ENCODE measurements at places on chromosomes 12 and 14. TPM values are rescaled to one million over a fixed set of nuclear protein-coding genes. Genes with fewer than 3 reads are reported as not detected.

DNA sequence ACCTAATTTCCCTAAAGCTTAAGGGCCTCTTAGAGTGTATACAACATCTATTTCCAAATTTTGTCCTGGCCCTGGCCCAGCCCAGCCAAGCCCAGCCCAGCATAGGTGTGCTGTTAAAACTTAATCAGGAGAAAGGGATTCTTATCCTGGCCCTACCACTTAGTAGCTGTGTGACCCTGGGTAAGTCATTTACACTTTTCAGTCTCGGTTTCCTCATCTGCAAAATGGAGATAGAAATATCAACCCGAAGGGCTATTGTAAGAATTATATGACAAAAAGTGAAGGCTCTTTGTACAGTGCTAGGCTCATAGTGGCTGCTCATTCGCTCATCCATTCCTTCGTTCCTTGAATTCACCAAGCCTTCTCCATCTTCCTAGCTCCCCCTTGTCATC, 442 bp downstream of the ERG28 start:
- H3K36me3 ChIP-seq, result peaks cover 10% of the 10 kb centered on the region
- H3K4me3 ChIP-seq, result peak overlapping the region; percentile 86
- H3K27me3 ChIP-seq, result no peaks in the 10 kb centered on the region
- H3K27ac ChIP-seq, result peak overlapping the region; percentile 96
- no peak for DNase-seq

The ZNF891 gene
- 5.1 TPM for total RNA-seq

The PTPN6 gene
- total RNA-seq, result 27.3 TPM

- DNase-seq, result no peak
- H3K27ac ChIP-seq, result no peak overlapping the region
- H3K36me3 ChIP-seq, result peaks cover 10% of the 10 kb centered on the region
- H3K4me1 ChIP-seq, result no peaks in the 10 kb centered on the region
- no peaks in the 10 kb centered on the region for H3K27me3 ChIP-seq
- no peak overlapping the region for H3K4me3 ChIP-seq
Observed at GRCh38 chr14:65750906-65751305, 338.4 kb downstream of the FUT8 start.

DNA sequence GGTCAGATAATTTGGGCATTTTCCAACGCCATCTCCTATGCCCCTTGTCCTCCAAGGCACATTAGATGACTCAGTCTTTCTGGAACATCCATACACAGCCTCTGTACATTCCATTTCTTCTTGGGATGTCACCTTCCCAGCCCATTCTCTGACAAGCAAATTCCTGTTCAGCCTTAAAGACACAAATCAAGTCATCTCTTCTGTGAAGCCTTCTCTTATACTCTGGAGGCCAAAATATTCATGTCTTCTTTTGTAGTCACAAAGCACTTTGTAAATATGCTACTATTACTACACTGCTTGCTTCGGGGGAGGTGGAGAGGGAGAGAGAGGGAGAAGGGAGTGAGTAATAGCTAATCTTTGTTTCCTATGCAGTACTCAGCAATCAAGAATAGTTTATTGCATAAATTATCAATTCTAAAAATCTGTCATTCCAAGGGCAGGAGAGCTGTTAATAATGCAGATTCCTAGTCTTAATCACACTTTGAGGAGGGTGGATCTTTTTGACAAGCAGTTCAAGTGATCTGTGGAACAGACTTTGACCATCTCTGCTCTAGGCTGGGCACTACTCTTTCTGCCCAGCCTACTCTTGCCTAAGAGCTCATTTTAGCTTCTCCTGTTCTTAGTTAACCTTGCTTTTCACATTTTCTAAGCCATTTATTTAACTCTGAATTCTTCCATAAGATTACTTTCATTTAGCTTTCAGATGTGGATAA, 27.9 kb downstream of the KCNMB4 start:
- peaks cover 19% of the 10 kb centered on the region for H3K36me3 ChIP-seq
- no peaks in the 10 kb centered on the region for H3K4me1 ChIP-seq
- no peak overlapping the region for H3K4me3 ChIP-seq
- no peaks in the 10 kb centered on the region for H3K27me3 ChIP-seq
- no peak overlapping the region for H3K27ac ChIP-seq

DNA sequence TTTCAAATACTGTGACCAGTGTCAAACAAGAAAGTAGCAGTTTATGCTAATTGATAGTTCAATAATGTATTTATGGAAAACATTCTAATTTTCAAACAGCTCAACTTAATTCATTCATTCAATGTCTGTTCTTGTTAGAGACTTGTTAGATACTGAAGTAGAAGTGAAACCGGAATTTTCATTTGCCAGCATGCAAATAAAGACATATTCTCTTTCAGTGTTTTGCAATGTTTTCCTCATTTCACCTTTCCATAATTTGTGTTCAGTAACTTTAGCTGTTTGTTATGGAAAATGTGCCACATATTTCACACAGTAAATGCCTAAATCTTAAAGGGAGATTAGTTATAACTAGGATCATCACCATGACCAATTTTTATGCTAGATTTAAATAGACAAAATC, 21.2 kb downstream of the TAS2R50 start:
- no peaks in the 10 kb centered on the region for H3K27me3 ChIP-seq
- H3K27ac ChIP-seq, result no peak overlapping the region
- H3K4me1 ChIP-seq, result no peaks in the 10 kb centered on the region
- H3K36me3 ChIP-seq, result no peaks in the 10 kb centered on the region
- H3K4me3 ChIP-seq, result no peak overlapping the region

GRCh38 chr12:96462571-96463280, 26.7 kb upstream of the CFAP54 start:
- no peaks in the 10 kb centered on the region for H3K4me1 ChIP-seq
- no peak overlapping the region for H3K4me3 ChIP-seq
- DNase-seq, result no peak
- H3K36me3 ChIP-seq, result no peaks in the 10 kb centered on the region
- no peaks in the 10 kb centered on the region for H3K27me3 ChIP-seq

- peak; percentile 13 for DNase-seq
- H3K27me3 ChIP-seq, result no peaks in the 10 kb centered on the region
- peak overlapping the region; percentile 98 for H3K27ac ChIP-seq
- H3K4me3 ChIP-seq, result peak overlapping the region; percentile 68
- H3K36me3 ChIP-seq, result no peaks in the 10 kb centered on the region
- peaks cover 17% of the 10 kb centered on the region for H3K4me1 ChIP-seq
Observed at GRCh38 chr12:92928421-92928961, 604 bp downstream of the EEA1 start.

- no peak for DNase-seq
- no peaks in the 10 kb centered on the region for H3K27me3 ChIP-seq
- peaks cover 40% of the 10 kb centered on the region for H3K4me1 ChIP-seq
Observed at GRCh38 chr12:75505706-75506312, 5.6 kb downstream of the KRR1 start.

The SLC38A4 gene
- not detected for total RNA-seq

DNA sequence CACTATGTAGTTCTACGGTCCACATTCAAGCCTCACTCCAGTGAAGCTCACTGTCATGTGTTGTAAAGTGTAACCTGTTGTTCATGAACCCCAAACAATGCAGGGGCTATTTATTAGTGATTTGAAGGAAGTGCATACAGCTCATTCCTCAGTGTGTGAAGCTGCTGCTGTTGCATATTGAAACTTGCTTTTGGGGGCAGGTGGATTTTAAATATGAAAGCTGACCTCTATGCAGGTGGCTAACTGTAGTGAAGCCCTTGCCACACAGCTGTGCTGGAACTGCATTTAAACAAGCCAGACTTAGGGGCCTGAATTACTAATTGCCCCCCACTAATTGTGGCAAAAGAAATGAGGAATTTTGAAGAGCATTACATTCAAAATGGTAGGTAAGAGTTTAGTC, 226.3 kb downstream of the ATP23 start:
- no peak overlapping the region for H3K4me3 ChIP-seq
- H3K36me3 ChIP-seq, result no peaks in the 10 kb centered on the region
- no peak overlapping the region for H3K27ac ChIP-seq
- DNase-seq, result no peak
- no peaks in the 10 kb centered on the region for H3K4me1 ChIP-seq

The LRRIQ1 gene
- total RNA-seq, result 3.3 TPM

DNA sequence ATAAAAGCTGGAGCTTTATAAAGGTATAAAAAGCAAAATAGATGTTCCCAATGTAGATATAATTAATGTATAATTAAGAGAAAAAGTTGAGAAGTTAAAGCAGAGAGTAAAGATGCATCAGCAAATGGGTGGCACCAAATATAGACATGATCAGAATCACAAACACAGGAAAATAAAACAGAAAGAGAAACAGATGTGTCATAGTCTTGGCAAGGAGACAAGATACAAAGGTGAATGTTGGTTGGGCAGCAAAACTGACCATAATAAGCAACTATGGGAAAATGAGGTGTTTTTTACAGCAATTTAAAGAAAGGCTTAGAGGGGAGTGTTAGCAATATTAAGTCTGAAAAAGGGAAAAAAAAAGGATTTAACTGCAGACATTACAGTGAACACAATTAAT, 135.4 kb upstream of the CLEC14A start:
- H3K27me3 ChIP-seq, result no peaks in the 10 kb centered on the region
- no peaks in the 10 kb centered on the region for H3K4me1 ChIP-seq
- no peak overlapping the region for H3K27ac ChIP-seq
- H3K36me3 ChIP-seq, result no peaks in the 10 kb centered on the region
- no peak for DNase-seq

- peaks cover 42% of the 10 kb centered on the region for H3K4me1 ChIP-seq
- DNase-seq, result no peak
- no peaks in the 10 kb centered on the region for H3K27me3 ChIP-seq
- peak overlapping the region; percentile 90 for H3K27ac ChIP-seq
- H3K4me3 ChIP-seq, result peak overlapping the region; percentile 92
- H3K36me3 ChIP-seq, result no peaks in the 10 kb centered on the region
Observed at GRCh38 chr12:6828781-6829535, 751 bp downstream of the P3H3 start.

- no peak for DNase-seq
- no peaks in the 10 kb centered on the region for H3K27me3 ChIP-seq
- no peak overlapping the region for H3K4me3 ChIP-seq
- no peak overlapping the region for H3K27ac ChIP-seq
- no peaks in the 10 kb centered on the region for H3K4me1 ChIP-seq
- H3K36me3 ChIP-seq, result no peaks in the 10 kb centered on the region
Observed at GRCh38 chr14:58738189-58738836, 100.6 kb downstream of the DACT1 start.

GRCh38 chr12:120328228-120328627, 649 bp upstream of the PLA2G1B start:
- H3K4me3 ChIP-seq, result no peak overlapping the region
- H3K27ac ChIP-seq, result no peak overlapping the region
- no peak for DNase-seq
- peaks cover 7% of the 10 kb centered on the region for H3K4me1 ChIP-seq
- H3K36me3 ChIP-seq, result no peaks in the 10 kb centered on the region

GRCh38 chr14:99062772-99063418, 209.1 kb downstream of the BCL11B start:
- no peak overlapping the region for H3K27ac ChIP-seq
- no peak overlapping the region for H3K4me3 ChIP-seq
- no peak for DNase-seq
- H3K36me3 ChIP-seq, result no peaks in the 10 kb centered on the region
- no peaks in the 10 kb centered on the region for H3K4me1 ChIP-seq
- H3K27me3 ChIP-seq, result no peaks in the 10 kb centered on the region

The SYCP3 gene
- not detected for total RNA-seq

The COL2A1 gene
- total RNA-seq, result not detected

The OTX2 gene
- total RNA-seq, result not detected

The PROX2 gene
- not detected for total RNA-seq

DNA sequence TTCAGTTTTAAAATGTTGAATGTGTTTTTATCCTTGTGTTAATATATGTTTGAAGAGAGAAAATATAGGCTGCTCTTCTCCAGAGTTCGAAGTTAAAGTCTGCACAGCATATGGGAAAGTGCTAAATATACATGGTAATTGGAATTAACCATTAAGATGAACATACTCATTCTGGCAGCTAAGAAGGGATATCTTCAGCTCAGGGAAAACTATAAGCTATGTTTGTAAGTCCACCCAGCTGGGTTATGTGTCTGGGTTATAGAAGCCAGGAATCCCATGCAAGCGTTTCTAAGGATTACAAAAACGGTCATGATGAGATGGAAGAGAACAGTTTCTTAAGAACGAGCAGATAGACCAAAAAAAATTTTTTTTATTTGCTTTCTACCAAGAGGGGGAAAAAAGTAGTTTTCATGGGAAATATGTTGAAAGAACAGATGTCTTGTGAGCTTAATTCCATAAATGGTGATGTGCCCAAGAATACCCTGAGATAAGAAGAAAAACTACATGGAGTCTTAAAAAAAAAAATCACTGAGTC, 198.9 kb downstream of the FBXL14 start:
- DNase-seq, result no peak
- no peak overlapping the region for H3K27ac ChIP-seq
- peaks cover 19% of the 10 kb centered on the region for H3K36me3 ChIP-seq
- H3K27me3 ChIP-seq, result no peaks in the 10 kb centered on the region
- no peaks in the 10 kb centered on the region for H3K4me1 ChIP-seq

GRCh38 chr12:72839696-72840095, 567.5 kb downstream of the TRHDE start:
- DNase-seq, result no peak
- H3K4me1 ChIP-seq, result no peaks in the 10 kb centered on the region
- no peaks in the 10 kb centered on the region for H3K36me3 ChIP-seq
- no peak overlapping the region for H3K4me3 ChIP-seq

GRCh38 chr14:94390372-94391086, 2.1 kb upstream of the SERPINA1 start:
- H3K27ac ChIP-seq, result peak overlapping the region; percentile 22
- H3K4me1 ChIP-seq, result peaks cover 15% of the 10 kb centered on the region
- no peaks in the 10 kb centered on the region for H3K27me3 ChIP-seq
- DNase-seq, result peak; percentile 37

The ADSS1 gene
- total RNA-seq, result 6.1 TPM

The SLC22A17 gene
- total RNA-seq, result 57.6 TPM

The INHBE gene
- total RNA-seq, result not detected

DNA sequence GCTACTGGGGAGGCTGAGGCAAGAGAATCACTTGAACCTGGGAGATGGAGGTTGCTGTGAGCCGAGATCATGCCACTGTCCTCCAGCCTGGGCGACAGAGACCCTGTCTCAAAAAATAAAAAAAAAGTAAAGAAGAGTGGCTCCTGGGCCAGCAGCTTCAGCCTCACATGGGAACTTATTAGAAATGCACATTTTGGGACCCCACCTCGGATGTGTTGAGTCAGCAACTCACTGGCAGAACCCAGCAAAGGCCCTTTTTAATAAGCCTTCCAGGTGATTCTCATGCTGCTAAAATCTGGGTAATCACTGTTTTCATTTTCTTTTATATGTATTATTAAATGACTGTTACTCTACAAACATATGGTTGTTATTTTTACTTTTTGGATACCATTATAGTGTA, 41.6 kb downstream of the TBK1 start:
- peaks cover 99% of the 10 kb centered on the region for H3K36me3 ChIP-seq
- DNase-seq, result no peak
- H3K27ac ChIP-seq, result no peak overlapping the region
- H3K4me1 ChIP-seq, result no peaks in the 10 kb centered on the region
- H3K27me3 ChIP-seq, result no peaks in the 10 kb centered on the region

The ATG101 gene
- 39.9 TPM for total RNA-seq

DNA sequence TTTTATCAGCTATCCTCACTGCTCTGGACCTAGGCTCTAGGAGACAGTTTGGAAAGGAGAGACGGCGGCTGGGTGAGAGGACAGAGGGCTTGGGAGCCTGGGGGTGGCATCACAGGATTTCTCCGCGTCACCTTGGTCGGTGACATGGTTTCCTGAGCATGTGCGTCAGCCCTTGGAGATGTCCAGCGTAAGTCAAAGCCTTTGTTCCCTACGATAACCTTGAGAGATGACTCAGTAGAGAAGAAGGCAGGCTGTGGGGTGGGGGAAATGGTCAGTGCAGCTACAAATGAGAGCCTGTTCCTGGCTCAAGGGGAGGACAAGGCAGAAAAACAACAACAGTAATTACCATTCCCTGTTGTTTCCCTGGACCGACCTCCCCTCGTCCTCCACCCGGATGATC, 90.2 kb upstream of the TBX3 start:
- no peak for DNase-seq
- H3K4me3 ChIP-seq, result no peak overlapping the region
- H3K27me3 ChIP-seq, result no peaks in the 10 kb centered on the region
- H3K4me1 ChIP-seq, result no peaks in the 10 kb centered on the region
- H3K36me3 ChIP-seq, result no peaks in the 10 kb centered on the region
- H3K27ac ChIP-seq, result no peak overlapping the region

Measured in tibial nerve (tissue), 4 donors.